Dorsolateral prefrontal cortex (tissue), 122 donors: ENCODE measurements at places on chromosomes 12 and 14. TPM values are rescaled to one million over a fixed set of nuclear protein-coding genes. Genes with fewer than 3 reads are reported as not detected.

- DNase-seq, result no peak
Measured at GRCh38 chr14:21107283-21107800, 6.5 kb downstream of the TMEM253 start.

GRCh38 chr14:98189511-98189910, 1082.5 kb downstream of the BCL11B start:
- DNase-seq, result no peak

- no peak for DNase-seq
Measured at GRCh38 chr12:40312982-40313576, 88.3 kb downstream of the LRRK2 start.

DNA sequence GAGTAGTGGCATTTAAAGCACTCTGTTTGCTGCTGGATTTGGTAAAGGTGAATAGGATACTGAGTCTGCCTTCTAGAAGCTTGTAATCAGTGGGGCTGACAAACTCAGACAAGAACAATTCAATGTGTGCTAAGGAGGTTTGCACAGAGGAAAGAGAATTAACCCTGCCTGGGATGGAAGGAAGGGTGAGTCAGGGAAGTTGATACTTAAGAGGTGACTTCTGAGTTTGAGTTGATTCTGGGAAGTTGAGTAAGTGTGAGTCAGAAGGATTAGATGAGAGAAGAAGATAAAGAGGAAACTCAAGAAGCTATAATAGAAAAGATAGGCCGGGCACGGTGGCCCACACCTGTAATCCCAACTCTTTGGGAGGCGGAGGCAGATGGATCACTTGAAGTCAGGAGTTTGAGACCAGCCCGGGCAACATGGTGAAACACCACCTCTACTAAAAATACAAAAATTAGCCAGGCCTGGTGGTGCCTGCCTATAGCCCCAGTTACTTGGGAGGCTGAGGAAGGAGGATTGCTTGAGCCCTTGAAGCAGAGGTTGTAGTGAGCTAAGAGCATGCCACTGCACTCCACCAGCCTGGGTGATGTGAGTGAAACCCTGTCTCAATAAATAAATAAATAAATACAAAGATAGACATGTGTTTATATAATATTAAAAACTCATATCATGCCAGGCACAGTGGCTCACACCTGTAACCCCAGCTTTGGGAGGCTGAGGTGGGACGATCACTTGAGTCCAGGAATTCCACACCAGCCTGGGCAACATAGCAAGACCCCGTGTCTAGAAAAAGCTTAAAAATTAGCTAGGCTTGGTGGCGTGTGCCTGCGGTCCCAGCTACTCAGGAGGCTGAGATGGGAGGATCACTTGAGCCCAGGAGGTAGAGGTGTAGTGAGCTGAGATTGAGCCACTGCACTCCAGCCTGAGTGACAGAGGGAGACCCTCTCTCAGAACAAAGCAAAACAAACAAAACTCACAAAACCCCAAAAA, 126.8 kb upstream of the CPM start:
- no peak for DNase-seq

- no peak for DNase-seq
Measured at GRCh38 chr14:97021571-97022168, 224.5 kb downstream of the VRK1 start.

DNA sequence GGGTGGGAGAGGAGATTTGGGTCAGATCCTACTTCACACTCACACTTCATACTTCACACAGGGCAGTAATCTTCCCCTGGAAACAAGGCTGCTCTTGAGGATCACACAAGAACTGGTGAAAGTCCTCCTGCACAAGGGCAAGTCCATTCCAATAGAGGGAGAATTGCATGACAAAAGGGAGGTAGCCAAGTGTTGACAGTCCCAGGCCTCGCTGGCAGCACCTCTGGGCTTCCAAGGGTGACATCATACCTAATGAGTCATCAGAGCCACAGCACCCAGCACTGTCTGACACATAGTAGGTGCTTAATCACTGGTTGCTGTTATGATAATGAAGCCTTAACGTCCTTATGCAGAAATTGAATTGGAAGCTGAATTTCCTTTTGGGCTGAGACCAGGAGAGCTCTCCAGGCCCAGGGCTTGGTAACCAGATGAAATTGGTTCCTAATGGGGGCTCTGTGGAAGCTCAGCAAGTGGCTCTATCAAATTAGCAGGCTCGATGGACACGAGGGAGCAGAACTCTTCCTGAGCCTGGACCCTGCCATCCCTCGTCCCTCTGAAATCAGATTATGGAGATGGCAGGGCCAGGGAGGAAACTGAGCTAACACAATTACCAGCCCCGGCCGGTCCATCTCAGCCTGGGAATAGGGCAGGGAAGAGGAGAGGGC, 58.8 kb upstream of the ACTN1 start:
- no peak for DNase-seq

- DNase-seq, result no peak
Measured at GRCh38 chr14:26401179-26401968, 196.5 kb downstream of the NOVA1 start.

- no peak for DNase-seq
Measured at GRCh38 chr12:58860056-58860787, 60.1 kb downstream of the LRIG3 start.

DNA sequence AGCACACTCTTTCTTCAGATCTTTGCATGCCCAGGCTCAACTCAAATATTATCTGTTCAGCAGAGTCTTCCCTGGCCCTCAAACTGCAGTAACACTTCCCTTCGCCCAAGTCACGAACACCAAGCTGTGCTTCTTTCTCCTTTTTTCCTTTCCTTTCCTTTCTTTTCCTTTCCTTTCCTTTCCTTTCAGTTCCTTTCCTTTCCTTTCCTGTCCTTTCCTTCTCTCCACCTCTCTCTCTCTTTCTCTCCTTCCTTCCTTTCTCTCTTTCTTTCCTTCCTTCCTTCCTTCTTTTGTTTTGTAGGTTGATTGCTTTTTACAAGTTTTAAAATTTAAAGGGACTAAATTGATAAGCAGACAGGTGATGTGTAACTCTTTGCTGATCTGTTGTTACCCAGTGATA, 19.0 kb upstream of the ADGRD1 start:
- DNase-seq, result no peak

HELB gene
- total RNA-seq, result 7.8 TPM

TOMM20L gene
- not detected for total RNA-seq

GPR65 gene
- 1.9 TPM for total RNA-seq

ADAM21 gene
- 0.28 TPM for total RNA-seq

NEUROD4 gene
- not detected for total RNA-seq
